Activated CD4-positive, alpha-beta T cell treated with anti-CD3 and anti-CD28 coated beads for 1 hour (primary cell): ENCODE measurements at places on chromosomes 4 and X.

GRCh38 chr4:5839751-5840674 lies 52.9 kb downstream of the CRMP1 start:
- no peak for DNase-seq

DNA sequence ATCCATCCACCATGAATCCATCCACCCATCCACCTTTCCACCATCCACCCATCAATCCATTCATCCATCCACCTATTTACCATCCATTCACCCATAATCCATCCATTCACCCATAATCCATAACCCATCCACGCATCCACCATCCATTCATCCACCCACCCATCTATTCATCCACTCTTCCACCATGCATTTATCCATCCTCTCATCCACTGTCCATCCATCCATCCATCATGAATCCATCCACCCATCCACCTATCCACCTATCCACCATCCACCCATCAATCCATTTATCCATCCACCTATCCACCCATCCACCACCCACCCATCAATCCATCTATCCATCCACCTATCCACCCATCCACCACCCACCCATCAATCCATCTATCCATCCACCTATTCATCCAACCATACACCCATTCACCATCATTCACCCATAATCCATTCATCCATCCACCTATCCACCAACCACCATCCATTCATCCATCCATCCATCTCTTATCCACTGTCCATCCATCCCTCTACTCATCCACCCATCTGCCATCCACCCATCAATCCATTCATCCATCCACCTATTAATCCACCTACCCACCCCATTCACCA lies 179.7 kb upstream of the PSAPL1 start:
- no peak for DNase-seq

DNA sequence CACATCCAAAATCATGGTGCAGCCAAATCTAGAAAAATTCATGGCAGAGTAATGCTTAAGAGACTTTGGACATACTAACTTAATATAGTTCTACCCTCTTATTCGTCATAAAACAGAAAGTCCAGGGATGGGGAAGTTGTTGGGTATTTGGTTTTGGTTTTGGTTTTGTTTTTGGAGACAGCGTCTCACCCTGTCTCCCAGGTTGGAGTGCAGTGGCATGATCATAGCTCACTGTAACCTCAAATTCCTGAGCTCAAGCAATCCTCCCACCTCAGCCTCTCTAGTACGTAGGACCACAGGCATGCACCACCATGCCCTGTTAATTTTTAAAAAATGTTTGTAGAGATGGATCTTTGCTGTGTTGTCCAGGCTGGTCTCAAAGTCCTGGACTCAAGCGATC lies 271.8 kb upstream of the TENM3 start:
- no peak for DNase-seq

DNA sequence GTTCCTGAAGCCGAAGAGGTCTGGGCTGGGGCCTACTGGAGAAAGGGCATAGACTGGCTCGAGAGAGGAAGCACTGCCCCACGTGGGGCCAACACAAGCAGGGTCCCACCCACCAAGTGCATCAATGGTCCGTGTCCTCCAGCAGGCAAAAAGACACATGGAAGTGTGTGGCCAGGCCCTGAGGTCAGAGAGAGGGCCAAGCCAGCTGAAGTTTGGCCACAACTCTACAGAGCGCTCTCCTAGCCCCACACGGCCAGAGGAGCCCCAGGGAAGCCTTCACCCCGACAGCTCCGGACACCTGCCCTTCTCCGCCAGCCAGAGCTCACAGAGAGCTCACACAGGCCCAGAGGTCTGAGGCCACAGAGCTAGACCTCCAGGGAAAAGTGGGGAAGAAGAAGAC lies 8.5 kb upstream of the KDM5C start:
- DNase-seq, result no peak

DNA sequence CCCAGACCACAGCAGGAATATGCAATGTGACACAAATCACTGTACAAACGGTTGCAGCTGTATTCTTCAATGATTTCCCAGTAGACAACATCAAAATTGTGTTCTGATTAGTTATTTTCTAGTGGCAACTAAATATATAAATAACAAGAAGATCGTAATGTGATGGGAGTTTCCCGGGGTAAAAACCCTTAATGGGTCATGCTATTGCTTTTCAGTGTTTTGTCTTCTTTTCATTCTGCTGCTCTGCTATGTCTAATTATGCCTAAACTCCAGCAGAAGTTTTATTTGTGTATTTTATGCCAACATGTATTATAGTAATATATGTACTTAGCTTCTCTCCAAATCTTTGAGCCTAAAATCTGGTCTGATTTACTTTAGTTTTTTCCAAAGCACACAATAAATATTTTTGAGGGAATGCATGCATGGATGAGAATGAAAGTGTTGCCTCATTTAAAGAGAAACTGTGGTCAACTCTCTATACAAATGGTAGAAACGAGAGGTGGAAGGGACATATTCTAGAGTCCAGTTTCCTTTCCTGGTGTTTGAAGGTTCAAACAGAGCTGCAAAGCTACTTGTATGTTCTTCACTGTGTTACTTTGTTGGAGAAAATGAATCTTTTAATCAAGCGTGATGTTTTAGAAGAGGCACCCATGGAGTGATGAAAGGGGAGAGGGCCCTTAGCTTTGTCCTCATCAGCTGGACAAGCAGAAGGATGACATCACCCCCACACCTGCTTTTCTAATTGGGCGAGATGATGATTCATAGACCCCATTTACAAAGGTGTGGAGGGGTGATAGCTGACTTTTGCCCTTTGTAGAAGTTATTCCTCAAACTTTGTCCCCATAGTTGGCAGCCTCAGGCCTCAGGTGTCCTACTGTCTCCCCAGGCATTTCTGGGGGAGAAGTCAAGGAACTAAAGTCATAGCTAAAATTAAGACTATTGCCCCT lies 129.7 kb downstream of the FRAS1 start:
- no peak for DNase-seq

DNA sequence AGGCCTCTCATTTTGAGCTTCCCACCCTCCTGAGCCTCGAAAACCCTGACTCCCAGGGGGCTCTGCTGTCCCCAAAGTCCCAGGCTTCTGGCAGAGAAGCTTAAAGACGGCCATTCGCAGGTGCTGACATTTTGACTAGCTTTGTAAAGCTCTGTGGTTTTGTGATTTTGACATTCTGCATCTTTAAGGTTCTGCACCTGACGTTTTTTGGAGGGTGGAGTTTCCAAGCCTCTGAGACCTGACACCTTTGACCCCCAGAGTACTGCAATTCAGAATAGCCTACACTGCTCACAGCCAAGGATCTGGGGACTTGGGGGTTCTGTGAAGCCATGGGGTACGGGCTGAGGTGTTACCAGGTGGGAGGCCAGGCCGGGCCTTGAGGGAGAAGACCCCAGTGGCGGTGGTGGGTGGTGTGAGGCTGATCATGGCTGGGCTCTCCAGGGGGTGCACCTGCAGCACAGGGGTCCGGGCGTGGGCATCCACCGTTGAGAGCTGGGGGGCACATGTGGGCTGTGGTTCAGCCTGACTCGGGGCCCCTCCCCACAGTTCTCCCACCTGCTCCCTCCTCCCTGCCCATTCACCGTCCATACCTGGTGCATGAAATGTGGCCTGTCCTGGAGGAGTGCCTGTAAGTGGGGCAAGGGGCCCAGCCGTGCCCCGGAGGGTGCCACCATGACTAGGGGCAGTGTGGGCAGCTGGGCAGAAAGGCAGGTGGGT lies 7.3 kb downstream of the FOXP3 start:
- no peak for DNase-seq

DNA sequence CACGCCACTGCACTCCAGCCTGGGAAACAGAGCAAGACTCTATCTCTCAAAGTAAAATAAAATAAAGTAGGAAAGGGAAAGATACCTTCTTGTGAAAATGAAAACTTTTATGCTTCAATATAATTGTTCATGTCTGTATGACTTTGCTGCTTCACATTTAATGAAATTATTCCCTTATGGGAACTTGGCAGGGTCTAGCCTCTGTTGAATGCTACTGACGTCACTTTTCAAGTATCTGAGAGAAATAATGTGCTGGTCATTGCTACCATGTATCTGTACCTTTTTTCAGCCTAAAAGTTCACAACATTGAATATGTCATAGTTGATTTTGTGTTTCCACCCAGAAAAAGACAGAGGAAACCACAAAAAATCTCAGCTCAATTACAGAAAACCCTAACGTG lies 65.2 kb downstream of the PRDM5 start:
- DNase-seq, result no peak

DNA sequence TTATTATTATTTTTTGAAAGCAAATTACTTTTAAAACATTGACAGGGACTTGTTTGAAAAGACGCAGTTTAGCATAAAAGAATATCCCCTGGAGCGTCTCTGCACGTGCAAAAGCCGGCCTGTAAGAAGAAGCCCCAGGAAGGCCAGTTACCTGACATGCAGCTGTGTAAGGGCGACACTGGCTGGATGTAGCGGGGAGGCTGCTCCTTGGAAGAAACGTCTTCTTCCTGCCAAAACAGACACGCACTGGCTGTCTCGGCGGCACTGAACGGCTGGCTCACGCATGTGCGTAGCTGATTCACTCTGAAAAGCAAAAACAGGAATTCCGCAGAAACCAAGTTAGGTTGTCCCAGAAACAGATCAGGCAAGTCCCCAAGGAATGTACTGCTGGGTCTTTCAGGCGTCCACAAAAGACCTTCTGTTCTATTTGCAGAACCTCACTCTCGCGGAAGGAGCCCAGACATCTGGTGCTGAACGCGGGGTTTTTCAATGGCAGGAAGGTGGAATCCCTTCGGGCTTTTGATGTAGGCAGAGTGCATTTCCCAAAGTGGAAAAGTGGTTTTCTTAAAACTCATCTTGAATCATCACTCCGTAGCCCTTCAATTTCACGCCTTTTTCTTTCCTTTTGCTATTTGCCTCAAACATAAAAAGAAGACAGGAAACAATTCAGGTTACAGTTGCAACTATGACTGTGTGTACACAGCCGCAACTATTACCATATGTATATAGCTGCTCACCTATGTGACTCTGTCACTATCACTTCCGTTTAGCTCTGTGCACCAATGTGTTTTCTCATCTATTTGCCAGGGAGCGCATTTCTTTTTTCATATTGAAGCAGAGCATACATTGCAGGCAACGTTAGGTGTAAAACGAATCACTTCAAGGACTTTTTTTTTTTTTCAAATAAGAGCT lies 38.1 kb upstream of the ARSH start:
- no peak for DNase-seq

GRCh38 chr4:127309369-127310102 lies 323.2 kb upstream of the INTU start:
- DNase-seq, result no peak

- no peak for DNase-seq
Measured at GRCh38 chrX:12138361-12139313, at the start of gene FRMPD4. Gene FRMPD4 (plus strand): TSS chrX:12138473. CDS start chrX:12138972, 499 bp downstream.

- no peak for DNase-seq
Measured at GRCh38 chr4:106659371-106659770, 290.8 kb upstream of the GIMD1 start.

- no peak for DNase-seq
Measured at GRCh38 chr4:169800541-169800940, 42.8 kb upstream of the HPF1 start.

GRCh38 chrX:74382613-74383012 lies 38.7 kb upstream of the SLC16A2 start:
- DNase-seq, result peak; percentile 22

DNA sequence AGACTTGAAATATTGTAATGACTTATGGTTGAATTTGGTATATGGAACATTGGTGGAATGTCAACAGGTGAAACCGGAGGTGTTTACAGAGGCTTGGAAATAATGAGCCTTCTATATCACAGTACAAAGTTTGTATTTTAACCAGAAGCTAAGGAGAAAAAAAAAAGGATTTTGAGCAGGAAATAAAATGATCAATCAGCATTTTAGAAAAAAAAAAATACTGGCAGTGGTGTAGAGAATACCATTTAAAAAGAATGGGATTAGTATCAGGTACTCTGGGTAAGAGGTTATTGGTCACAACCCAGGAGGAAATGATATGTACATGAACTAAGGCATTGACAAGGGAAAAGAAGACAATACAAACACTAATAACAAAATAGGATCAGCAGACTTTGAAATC lies 587.1 kb upstream of the HTR2C start:
- no peak for DNase-seq

GRCh38 chr4:112739442-112739841 lies 102.5 kb downstream of the LARP7 start:
- no peak for DNase-seq

GRCh38 chr4:182749667-182750167 lies 167.5 kb downstream of the DCTD start:
- DNase-seq, result no peak

DNA sequence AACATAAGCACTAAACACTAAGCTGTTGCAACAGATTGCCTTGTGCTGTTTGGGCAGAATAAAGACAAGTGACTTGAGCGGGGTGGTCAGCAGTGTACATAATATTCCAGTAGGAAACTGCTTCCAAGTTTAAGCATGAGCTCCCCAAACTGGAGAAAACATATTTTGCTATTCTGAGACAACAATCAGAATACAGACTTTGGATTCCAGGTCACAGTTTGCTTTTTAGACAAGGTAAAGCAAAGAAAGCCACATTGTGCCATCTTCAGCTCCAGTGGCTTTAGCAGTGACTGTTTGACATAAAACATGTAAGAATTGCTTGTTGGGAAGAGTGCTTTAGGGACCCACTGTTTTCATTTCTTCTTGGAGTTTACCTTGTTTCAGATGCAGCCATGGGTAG lies 136.0 kb downstream of the FNIP2 start:
- DNase-seq, result no peak

- DNase-seq, result no peak
Measured at GRCh38 chr4:124044867-124045266, 648.3 kb downstream of the SPRY1 start.

DNA sequence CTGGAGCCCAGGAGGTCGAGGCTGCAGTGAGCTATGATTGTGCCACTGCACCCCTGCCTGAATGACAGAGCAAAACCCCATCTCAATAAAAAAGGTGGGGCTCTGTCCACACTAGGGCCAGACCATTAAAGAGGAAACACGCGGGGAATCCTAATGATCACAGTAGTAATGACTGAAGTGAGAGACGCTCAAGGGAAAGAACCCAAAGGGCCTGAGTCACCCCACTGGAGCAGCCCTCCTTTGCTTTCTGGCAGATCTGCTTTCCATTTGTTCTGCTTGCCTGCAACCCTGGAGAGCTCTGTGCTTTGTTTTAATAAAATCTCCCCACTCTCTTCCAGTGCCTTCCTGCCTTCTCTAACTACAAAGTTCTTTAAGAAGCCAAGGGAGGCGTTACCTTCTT lies 5.0 kb downstream of the TFDP3 start:
- DNase-seq, result no peak
